ENCODE measurements at places on chromosomes 3 and 15.

GRCh38 chr15:96687388-96688107 is 357.0 kb downstream of the NR2F2 start:
- no peak for DNase-seq

GRCh38 chr3:129469026-129469425 is 29.0 kb downstream of the IFT122 start:
- no peak for DNase-seq

- DNase-seq: no peak
Observed at GRCh38 chr3:136938334-136938733, 19.4 kb upstream of the IL20RB start.

GRCh38 chr15:72521682-72522081 is 47.6 kb downstream of the ARIH1 start:
- no peak for DNase-seq

DNA sequence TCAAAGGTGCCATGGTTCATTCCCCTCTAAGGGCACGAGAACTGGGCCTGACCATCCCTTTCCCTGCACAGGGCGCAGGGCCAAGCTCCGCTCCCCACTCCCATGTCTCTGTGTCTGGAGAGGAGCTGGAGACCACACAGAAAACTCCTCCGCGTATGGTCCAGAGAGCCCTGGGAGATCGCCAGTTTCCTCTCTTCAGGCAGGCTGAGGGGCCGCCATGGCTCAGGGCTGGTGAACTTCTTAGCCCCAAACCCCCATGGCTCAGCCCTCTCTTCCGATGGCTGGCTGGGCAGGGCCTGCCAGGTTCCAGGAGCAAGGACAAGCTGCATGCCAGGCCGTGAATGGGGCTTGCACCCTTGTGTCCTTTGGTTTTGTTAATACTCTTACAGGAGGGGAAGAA is 52.9 kb downstream of the EXOG start:
- DNase-seq: no peak

GRCh38 chr3:53252096-53252946 is 3.5 kb downstream of the TKT start:
- DNase-seq: no peak

GRCh38 chr3:147195887-147196286 is 210.5 kb downstream of the ZIC4 start:
- DNase-seq: no peak
